Gastroesophageal sphincter (tissue), 4 donors: ENCODE measurements at places on chromosomes 2 and 18. TPM values are rescaled to one million over a fixed set of nuclear protein-coding genes. Genes with fewer than 3 reads are reported as not detected.
A peak's percentile ranks its signal among the peaks of the same experiment; 100 is the strongest.

DNA sequence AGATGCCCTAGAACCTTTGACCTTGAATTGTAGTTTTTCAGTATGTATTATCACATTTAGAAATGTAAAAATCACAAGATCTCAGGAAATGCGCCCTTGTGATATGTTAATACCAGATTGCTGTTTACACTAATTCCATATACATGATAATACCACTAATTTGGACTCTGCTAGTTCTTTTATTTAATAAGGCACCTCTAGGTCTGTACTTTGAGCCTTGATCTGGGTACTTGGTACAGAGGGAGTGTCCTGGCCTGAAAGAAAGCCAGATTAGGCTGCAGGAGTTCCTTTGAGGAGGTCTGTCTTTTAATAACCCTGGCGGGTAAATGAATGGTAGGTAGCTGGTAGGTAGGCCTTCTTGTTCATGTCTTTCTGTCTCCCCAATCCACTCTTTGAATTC is 26.3 kb downstream of the PLEKHA3 start:
- no peak for ATAC-seq

GRCh38 chr2:46160326-46160725 is 136.9 kb upstream of the EPAS1 start:
- ATAC-seq, result no peak

GRCh38 chr18:77557046-77557587 is 307.5 kb downstream of the GALR1 start:
- no peak for ATAC-seq

- no peak for ATAC-seq
These were observed 36.4 kb upstream of the SLC14A1 start for GRCh38 chr18:45687621-45688020.

GRCh38 chr2:198710562-198710961 is 747.2 kb downstream of the SATB2 start:
- ATAC-seq, result no peak

GRCh38 chr2:101124643-101125366 is 26.4 kb downstream of the TBC1D8 start:
- peak; percentile 83 for ATAC-seq

GRCh38 chr2:195561116-195561921 is 95.7 kb upstream of the SLC39A10 start:
- no peak for ATAC-seq

ANO7 gene
- 0.81 TPM for total RNA-seq

C2orf78 gene
- total RNA-seq, result not detected

CD207 gene
- total RNA-seq, result 0.92 TPM

SNTG2 gene
- total RNA-seq, result 1.5 TPM
